T-helper 1 cell (primary cell): ENCODE measurements at places on chromosomes 5 and 9.

- DNase-seq, result peak; percentile 65
Observed at GRCh38 chr9:122122903-122123632, 30.0 kb upstream of the TTLL11 start.

GRCh38 chr9:84959339-84959738 is 289.8 kb downstream of the NTRK2 start:
- no peak for DNase-seq

DNA sequence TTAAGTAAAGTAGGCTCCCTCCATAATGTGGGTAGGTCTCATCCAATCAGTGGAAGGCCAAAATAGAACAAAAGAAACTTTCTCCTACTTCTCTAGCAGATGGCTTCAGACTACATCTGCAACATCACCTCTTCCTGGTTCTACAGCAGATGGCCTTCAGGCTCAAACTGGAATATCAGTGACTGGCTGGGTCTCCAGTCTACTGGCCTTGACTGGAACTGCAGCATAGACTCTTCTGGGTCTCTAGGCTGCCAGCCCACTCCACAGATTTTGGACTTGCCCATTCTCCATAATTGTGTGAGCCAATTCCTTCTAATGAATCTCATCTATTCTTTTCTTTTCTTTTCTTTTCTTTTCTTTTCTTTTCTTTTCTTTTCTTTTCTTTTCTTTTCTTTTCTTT is 64.8 kb downstream of the ACER2 start:
- no peak for DNase-seq

DNA sequence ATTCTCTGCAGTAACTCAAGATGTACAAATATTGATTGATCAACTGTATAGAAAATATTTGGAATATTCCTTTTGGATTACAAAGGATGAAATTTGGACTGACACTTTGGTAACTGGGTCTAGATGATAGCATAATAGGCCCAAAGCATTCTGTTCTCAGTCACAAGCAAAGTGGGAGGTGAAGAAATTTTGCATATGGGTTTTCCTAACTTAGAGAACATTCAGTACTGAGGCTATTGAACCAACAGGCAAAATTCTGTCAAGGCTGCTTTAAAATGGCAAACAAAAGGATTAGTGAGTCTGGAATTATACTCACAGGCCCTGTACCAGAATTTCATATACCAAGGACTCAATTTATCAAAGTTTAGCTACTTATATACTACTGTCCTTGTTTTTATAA is 1020.6 kb downstream of the TLE4 start:
- DNase-seq, result no peak

- DNase-seq, result no peak
Observed at GRCh38 chr9:33130961-33131789, 36.0 kb downstream of the B4GALT1 start.

DNA sequence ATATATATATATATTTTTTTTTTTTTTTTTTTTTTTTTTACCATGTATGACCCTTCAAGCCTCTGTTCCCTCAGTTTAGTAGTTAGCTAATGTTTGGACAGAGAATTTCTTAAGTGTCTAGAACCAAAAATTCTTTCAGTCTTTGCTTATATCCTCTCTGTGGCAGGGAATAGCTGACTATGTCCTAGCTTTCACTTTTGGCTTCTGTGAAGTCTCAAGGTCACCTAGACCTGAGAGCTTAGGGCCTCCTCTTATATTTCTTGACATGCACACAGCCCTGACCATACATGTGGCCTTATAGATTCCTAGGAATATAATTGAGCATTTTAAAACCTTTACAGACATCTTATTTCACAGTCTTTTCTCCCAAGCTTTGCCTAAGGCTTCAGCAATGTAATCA is 930.8 kb upstream of the CDH9 start:
- no peak for DNase-seq

- DNase-seq, result no peak
Observed at GRCh38 chr5:178114325-178115135, 1.2 kb downstream of the N4BP3 start.

- DNase-seq, result no peak
Observed at GRCh38 chr9:98045234-98046179, 11.0 kb upstream of the NANS start.

DNA sequence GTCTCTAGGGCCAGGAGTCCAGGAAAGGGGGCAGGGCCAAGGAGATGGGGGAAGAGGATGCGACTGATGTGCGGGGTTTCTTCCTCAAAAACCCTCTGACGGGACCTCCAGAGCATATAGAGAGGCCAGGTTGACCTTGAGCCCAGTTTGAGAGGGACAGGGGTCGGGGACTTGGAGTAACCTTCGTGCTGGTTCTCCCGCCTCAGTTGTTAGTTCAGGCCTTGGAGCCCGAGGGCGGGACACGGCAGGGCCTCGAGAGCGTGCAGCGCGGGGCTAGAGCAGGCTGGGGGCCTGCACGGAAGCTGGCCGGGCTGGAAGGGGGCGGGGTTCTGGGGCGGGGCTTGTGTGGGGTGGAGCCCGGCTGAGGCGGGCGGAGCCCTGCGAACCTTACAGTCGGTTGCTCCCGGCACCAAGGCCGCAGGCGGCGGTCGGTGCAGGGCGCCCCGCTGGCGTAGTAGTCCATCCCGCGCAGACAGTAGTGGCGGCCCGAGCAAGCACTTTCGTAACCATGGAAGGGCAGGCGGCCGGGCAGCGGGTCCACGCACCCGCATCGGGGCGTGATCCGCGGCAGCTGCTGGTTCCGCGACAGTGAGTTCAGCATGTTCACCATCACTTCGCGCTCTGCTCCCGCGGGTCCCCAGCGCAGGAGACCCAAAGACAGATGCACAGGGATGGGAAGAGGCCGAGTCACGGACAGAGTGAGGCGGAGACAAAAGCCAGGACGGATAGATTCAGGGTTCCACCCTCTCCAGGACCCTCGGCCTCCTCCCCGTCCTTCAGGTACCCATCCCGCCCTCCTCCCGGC is 4.0 kb upstream of the MYORG start:
- peak; percentile 75 for DNase-seq

- DNase-seq, result no peak
Observed at GRCh38 chr9:128523199-128523925, 18.8 kb downstream of the GLE1 start.

DNA sequence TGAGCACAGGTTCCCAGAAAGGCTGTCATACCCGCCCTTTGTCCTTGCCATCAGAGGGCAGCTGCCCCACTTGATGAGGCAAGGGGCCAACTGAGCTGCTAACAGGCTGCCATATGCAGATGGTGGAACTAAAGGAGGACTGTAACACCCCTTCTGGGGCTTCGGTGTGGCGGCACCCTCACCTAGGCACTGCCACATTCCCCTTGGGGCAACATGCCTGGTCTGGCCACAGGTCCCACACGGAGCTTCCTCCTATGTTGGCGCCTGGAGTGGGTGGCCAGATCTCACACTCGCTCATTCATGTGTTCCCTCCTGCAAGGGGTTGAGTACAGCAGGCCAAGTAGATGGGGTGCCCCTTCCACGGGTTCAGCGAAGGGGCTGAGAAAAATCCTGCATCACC is 777.4 kb upstream of the CHD1 start:
- no peak for DNase-seq

DNA sequence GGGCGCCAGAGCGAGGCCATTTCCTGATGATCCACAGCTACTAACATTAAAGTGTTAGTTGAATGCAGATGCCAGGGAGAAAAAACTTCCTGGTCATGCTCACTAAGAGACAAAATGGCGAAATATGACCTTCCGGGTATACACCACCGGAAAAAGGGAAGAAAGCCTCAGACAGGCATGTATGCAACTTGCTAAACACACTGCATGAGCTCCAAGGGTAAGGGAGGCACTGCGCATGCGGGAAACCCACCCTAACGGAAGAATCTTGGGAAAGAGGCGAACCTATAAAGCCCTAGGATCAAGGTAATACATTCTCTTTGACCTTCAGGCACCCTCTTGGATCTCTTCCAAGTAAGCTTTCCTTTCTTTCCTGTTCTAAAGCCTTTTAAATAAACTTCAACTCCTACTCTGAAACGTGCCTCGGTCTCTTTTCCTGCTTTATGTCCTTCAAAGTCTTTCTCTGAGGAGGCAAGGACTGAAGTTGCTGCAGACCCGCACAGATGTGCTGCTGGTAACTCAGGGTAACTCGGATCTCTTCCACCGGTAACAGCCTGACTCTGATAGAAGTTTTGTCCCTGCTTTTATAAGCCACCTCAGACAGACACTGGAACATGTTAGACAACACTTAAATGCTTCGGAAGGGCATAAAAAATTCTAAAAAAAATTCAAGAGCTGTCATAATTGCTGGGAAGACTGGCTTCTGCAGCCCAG is 64.9 kb downstream of the DTWD2 start:
- DNase-seq, result no peak

GRCh38 chr9:131111854-131112311 is 13.5 kb upstream of the NUP214 start:
- no peak for DNase-seq

- DNase-seq, result no peak
Observed at GRCh38 chr9:105039175-105039799, 111.3 kb upstream of the ABCA1 start.

DNA sequence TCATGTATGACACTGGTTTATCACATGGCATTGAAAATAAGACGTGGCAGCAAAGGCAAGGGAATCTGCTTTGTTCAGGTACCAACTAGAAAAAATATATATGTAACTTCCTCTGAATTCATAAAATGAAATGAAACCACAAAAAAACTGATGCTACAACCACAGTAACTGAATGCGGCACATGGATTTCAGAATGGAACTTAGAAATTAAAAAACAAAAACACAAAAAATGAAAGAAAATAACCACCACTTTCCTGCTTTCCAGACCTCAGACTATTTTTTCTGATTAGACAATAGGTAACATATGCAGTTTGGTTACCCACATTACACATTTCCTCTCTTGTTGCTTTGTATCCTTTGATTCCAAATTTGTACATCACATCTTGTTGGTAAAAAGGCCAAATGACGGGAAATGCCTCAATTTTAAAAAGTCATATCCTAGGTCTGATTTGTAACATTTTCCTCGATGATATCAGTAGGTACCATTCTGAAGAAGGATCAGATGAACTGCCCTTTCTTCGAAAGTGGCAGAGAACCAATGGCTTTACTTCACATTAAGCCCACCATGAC is 18.1 kb upstream of the PDCL start:
- no peak for DNase-seq

DNA sequence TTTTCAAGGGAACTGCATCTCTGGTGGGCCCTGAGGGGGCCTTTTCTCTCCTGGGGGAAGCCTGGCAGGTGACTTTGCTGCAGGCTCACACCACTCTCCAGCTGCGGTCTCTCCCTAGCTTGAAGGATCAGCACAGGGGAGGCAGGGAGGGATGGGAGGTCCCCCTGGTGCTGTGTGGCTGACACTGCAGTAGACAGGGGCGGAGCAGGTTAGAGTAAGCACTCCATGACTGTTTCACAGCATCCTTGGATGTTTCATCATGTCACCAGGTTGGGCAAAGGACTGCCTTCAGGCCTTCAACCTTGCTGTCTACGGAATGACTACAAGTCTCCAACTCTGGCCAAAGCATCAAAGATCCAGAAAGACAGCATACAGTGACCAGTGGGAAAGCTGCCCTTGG is 470.7 kb downstream of the CDK5RAP2 start:
- DNase-seq, result no peak

- peak; percentile 84 for DNase-seq
Observed at GRCh38 chr9:132079391-132080091, at the start of gene MED27. Gene MED27, minus strand, starts transcription at chr9:132079867. Its CDS starts 23 bp downstream, at chr9:132079844.

DNA sequence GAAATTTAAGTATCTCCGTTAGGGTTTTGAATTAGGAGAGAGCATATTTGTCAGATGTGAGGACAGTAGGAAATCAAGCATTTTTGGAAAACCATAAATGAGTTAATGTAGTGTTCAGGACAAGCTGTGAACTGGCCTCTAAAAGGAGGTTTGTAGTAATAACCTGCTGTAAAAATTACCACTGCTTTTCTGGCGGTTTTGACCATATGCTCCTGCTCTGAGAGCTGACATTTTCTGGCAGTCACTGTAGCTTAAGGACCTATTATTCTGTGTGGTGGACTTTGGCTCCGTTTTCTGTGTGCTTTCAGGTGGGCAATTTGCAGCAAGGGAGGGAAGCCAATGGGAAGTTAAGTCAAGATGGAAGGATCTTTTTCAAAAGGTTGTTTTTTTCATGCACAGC is 111.1 kb downstream of the SGCD start:
- no peak for DNase-seq

- no peak for DNase-seq
Observed at GRCh38 chr9:16213781-16214515, 656.5 kb downstream of the BNC2 start.

DNA sequence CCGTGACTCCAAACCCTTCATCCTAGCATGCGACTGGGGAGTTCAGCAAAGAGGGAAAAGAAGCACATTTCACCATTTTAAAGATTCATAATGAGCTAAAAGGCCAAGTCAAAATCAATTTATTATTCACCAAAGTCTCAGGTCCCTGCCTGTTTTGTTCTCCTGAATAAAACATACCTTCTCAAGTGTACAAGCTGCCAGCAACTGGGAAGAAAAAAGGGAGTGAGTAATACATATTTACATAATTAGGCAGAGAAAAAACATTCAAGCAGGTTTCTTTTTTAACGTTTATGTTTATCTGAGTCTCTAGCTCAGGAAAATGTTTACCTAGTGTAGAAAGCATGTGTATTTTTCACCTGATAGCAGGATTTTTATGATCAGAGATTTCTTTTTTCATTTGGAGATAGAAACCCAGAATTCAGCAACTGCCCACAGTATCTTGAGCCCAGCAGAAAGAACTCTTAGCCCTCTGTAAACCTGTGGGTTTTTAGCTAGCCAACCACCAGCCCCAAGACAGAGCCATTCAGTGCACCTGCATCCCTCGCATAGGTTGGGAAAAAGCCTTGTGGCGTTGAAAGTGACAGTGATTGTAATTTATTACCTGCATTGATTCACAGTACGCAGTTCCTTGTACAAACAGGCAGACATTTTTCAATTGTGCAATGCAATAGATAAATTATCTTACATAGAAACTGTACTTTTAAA is 117.9 kb upstream of the GRIA1 start:
- no peak for DNase-seq

DNA sequence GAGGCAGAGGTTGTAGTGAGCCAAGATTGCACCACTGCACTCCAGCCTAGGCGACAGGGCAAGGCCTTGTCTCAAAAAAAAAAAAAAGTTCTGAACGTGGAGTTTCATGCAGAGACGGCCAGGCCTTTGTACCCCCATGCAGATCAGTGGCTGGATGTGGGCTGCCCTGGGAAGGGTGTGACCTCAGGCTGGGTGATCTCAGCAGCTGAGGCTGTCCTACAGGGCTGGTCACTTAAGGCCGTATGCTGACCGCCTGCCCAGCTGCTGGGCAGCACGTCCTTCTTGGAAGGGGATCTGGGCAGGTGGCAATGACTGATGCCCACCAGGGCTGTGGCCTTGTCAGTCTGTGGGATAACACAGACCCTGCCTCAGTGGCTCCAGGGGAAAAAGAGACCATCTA is 37.2 kb upstream of the GRHPR start:
- no peak for DNase-seq

GRCh38 chr9:846852-847251 is 5.4 kb downstream of the DMRT1 start:
- DNase-seq, result no peak
